HTR-8/SVneo (cell line): ENCODE measurements at places on chromosomes 3 and 15.

GRCh38 chr3:66598168-66598567 lies 97.3 kb upstream of the LRIG1 start:
- DNase-seq = no peak

- DNase-seq = no peak
Measured at GRCh38 chr3:140756240-140757016, 78.6 kb downstream of the TRIM42 start.

DNA sequence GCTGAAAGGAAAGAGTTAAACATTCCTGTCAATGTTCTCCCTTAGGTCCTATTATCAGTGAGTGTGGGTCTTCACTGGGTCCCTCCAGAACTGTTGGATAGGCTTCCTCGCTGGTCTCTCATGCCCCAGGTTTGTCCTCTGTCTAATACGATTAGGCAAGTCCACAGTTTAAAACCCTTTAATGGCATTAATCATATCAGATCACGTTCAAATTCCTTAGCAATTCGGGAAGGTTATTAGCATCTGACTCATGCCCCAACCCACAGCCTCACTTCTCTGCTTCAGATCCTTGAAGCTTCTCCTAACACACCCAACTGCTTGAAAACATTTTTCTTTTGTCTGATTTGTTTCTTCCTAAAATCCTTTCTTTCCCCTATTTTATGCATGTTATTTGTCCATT lies 224.3 kb upstream of the ATP10A start:
- no peak for DNase-seq

DNA sequence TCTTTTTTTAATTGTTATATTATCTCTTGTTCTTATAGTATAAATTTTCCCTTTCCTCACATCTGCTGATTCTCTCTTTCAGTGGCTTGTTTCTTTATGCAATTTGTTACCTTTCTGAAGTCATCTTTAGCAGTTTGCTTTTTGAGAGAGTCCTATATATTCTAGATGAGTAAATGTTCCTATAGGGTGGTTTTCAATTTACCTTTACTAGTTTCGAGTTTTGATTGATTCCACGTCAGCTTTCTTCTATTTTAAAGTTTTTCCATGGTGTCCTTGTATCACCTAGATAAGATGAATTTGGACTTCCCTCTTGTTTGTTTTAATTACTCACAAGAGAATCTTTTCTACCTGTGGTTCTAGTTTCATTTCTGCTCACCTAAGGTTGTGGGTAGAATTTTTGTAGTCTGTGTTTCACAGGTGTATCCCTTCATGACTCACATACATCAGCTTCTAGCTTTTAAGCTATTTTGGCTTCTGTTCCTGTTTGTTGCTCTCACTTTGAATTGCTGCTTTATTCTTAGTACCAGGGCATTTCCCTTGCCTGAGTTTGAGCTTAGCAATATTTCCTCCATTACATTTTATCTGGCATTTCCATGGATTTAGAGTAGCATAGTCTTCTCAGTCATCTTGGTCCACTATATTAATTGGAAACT lies 6.4 kb downstream of the TEX9 start:
- DNase-seq = no peak

- peak; percentile 79 for DNase-seq
Measured at GRCh38 chr3:127172781-127173515, 20.0 kb upstream of the PRR23E start.
